ENCODE measurements at places on chromosomes 7 and 10.

DNA sequence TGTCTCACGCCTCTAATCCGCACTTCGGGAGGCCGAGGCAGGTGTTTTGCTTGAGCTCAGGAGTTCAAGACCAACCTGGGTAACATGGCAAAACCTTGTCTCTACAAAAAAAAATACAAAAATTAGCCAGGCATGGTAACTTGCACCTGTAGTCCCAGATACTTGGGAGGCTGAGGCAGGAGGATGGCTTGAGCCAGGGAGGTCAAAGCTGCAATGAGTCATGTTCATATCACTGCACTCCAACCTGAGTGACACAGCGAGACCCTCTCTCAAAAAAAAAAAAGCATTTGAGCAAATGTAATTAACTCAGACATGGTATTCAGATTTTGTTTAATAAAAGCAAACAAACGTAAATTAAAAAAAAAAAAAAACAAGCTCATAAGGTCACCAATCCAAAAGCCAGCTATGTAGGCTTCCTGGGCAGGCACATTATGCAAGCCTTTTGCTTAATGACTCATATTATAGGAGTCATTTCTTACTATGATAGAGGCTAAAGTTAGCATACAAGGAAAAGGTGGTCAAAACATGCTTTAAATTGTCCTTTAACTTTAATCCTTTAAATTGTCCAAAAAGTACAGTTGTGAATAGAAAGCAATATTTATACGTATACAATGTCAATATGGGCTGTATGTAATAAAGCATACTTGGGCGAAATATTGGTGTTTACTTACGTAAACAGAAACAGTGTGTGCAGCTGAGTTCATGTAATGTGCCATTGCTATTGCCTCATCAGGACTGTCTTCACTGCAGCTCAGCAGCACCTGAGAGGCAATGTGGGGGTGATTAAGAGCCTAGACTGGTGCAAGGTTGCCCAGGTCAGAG, 13.0 kb downstream of the AKR1D1 start:
- peak; percentile 33 for DNase-seq

- DNase-seq: no peak
Measured at GRCh38 chr10:42419789-42420188, 218.6 kb downstream of the ZNF33B start.

DNA sequence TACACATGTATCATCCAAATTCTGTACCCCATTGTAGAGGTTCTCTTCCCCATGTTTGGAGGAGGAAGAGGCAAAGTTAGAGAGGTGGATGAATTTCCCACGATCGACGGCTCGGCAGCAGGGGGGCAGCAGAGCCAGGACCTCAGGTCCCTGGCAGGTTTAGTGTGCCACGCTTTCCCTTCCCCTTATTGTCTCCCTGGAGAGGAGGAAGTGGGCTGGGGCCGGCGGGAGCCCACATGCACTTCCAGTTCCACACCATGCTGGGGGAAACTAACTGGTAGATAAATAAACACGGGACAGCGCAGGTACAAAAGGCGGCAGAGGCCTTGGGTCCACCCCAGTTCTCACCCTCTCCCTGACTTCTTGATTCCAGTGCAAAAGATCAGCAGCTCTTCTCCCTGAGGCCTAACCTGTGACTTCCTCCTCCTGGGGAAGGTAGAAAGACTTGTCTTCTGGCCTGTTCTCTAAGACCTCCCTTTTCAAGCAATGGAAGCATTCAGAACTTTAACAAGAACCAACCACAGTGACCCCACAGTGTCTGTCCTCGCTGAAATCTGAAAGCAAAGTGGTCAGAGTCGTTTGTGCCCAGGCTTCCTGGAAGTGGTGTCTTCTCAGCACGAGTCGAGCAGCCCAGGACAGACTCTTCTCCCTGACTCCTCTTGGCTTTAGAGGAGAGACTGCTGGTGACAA, 30.5 kb upstream of the SRGN start:
- DNase-seq: no peak

- no peak for DNase-seq
Measured at GRCh38 chr7:36583318-36583717, 141.0 kb downstream of the AOAH start.

- no peak for DNase-seq
Measured at GRCh38 chr10:61564444-61564843, 98.3 kb upstream of the CABCOCO1 start.

DNA sequence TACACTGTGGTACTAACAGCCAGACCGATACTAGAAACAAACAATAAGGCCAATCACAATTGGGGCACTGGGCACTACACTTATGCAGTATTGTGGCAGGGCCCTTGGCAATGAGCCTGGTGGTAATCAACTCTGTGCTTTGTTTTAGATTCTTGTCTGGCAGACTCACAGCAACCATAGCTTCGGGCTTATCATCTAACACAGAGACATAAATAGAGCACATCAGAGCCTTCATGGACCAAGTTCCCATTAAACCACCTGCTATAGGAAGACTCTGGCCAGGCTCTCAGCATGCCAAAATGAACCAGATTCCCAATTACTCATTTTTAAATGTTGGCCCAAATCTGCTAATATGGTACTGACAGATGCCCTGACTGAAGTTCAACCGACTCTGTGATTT, 218.6 kb downstream of the DGKI start:
- no peak for DNase-seq

DNA sequence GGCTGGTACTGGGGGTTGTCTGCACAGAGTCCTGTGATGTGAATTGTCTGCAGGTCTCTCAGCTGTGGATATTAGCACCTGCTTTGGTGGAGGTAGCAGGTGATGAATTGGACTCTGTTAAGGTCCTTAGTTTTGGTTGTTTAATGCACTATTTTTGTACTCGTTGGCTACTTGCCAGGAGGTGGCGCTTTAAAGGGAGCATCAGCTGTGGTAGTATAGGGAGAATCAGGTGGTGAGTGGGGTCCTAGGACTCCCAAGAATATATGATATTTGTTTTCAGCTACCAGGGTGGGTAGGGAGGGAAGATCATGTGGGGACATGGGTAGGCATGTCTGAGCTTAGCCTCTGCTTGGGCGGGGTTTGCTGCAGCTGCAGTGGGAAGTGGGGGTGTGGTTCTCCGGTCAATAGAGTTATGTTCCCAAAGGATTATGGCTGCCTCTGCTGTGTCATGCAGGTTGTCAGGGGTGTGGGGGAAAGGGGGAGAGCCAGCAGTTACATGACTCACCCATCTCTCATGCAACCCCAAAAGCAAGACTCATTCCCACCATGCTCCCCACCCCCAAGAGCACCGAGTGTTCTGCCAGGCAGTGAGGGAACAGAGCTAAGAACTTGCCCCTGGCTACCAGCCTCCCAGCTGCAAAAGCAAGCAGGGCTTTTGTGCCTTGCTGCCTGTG, 53.7 kb upstream of the ZNF273 start:
- DNase-seq: peak; percentile 20

GRCh38 chr7:40403703-40404476, 269.1 kb downstream of the SUGCT start:
- DNase-seq: no peak

GRCh38 chr10:4546500-4546899, 279.5 kb upstream of the AKR1E2 start:
- no peak for DNase-seq

DNA sequence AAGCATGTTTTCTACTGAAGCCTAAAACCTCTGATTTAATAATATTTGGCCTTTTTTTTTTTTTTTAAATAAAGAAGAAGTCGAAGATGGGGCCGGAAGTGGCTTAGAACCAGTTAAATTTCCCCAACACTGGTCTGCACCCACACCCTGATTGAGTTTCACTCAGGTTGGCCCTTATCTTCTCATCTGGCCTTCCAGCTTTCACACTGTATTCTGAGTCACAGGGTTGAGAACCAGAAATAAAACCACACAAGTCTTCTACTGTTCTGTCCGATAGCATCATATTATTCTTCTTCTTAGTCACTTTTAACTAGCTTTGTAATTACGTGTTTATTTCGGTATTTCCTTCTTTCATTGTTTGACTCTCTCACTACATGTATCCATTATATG, 9.9 kb downstream of the ZNF365 start:
- DNase-seq: peak; percentile 87

- DNase-seq: no peak
Measured at GRCh38 chr7:45417735-45418134, 156.4 kb upstream of the ADCY1 start.
